CD4-positive, alpha-beta T cell treated with Interleukin-21 for 1 hour (primary cell): ENCODE measurements at places on chromosomes 2 and 18.

DNA sequence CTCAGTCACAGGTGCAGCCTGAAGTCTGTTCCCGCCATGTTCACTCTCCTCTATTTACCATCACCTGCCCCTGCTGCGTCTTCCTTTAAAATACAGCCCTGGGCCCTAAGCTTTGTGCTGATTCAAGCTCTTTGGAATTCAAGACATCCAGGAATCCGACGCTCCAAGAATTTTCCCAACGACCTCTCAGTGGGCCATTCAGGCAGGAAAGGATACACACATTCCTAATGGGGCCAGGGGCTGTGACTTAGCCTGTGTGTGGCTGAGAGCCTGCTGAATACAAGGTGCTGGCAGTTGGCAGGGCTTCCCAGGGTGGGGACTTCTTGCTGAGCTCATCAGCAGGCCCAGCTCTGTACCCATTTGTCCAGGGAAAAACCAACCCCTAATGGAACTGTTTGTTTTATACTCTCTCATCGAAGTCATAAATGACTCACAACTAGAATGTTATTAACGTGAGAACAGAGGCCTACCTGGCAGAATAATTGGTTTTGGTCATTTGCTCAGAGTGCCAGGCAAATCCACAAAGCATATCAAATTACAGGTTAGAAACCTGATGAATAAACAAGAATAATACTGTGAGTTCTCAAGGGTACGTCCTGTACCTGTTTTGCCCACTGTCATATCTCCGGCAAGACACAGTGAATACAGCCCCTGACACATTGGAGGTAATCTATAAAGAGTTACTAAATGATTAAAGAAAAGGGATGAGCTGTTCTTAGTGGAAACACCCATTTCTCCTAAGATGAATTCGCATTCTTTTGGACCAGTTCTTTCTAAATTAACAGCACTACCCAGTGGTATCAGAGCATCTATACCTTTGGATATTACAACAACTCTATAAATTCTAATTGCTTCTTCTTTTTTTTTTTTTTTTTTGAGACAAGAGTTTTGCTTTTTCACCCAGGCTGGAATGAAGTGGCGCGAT, 12.6 kb upstream of the KCMF1 start:
- no peak for DNase-seq

GRCh38 chr2:39008665-39009064, 112.2 kb downstream of the SOS1 start:
- DNase-seq, result no peak

DNA sequence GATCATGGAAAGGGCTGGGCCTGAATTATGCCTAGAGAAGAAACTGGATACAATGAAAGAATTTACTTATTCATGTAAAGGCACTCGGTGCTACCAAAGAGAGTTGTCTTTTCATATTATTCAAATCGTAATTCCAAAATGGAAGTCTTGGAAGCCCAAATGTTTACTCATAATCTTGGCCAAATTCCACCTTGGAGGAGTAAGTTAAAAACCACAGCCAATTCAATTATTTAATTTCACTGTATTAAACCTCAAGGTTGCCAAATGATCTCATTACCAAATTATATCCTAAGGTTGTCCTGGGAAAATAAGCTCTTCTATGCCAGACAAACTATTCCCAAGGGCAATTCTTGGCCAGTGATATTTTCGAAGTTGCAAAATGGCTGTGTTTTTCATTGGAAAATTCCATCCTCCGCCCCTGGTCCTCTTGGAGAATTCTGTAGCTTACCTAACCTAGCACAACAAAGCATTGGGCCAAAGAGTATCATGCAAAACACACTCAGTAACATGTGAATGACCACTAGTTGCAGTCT, 11.1 kb upstream of the VPS4B start:
- no peak for DNase-seq

DNA sequence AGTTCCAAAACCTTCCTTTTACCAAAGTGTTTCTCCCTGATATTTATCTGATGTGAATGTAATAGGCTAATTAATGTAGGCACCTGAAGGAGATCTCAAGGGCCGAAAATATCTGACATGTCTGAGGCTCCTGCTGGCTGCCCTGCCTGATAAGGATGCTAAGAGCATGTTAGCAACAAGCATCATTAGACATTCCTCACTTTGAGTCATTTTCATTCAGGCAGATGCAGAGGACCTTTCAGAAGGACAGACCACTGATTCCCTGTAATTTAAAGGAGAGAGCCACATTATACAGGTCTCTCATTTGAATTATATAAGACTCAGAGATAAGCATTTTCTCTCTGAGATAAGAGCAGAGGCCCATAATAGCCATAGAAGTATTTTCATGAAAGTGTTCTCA, 222.4 kb upstream of the NCKAP5 start:
- DNase-seq, result no peak

GRCh38 chr2:146806364-146807005, 1038.3 kb upstream of the ACVR2A start:
- no peak for DNase-seq

DNA sequence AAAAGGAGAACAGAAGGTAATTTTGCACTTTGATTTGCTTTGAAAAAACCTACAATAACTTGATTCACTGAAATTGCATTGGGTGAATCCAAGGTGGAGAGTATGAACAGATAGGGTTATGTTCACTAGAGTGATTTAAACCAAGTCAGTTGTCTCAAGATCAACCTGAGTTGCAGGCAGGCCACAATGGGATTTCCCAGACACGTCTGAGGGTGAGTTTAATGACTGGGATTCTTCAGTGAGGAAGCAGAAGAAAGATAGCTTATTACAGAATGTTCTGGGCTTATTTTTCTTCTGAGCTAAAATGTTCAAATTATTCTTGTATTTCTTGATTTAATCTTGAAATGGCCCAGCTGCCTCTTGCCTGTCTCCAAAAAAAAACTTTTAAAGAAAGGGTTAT, 20.1 kb downstream of the COL4A4 start:
- no peak for DNase-seq

- DNase-seq, result no peak
Measured at GRCh38 chr2:130892793-130893785, 56.4 kb downstream of the ARHGEF4 start.

DNA sequence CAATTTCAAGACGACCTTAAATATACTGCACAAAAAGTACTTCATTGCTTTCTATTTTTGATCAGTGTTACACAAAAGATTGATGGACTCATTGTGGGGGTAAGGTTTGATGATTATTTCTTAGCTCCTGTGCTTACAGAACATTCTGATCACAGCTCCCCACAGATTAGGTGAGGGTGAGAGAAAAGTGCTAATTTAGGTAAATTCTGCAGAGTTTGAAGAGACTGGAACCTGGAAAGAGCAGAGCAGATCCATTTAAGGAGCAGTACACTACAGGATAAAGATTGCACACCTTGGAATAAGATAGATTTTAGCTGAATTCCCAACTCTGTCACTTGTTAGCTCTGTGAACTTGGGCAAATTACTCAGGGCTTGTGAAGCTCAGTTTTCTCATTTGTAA, 291.9 kb upstream of the CDH7 start:
- DNase-seq, result no peak

DNA sequence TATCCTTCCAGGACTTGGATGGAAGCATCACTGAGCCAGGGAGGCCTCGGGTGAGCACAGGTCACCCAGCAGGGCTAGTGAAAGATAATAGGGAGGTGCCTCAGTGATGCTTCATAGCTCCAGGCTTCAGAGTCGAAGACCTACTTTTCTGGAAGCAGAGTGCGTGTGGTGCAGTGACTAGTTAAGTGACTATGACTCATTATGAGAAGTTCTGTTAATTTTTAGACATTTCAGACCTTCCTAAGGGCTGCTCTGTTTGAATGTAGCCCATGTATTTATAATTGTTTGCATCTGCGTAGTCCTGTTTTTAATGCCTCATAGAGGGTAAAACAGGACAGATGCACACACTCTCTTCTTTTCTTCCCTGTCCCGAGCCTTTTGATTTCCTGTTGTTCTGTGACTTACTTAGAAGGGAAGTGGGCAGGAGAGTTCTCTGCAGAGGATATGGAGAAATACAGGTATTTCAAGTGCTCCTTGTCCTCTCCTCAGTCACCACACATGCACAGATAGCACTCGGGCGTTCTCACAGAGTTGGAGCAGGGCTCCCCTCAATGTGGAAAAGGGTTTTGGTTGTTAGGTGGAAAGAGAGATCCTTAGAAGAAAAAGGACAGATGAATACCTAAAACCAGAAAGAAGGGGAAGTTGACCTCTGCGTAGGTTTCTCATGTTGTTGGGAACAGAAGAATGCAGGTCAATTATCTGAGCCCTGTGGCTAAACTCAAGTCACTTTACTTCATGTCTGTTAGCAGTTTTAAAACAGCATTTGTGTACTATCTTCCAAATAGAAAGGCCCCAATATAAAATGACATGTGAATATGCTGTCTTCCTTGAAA, 34.7 kb downstream of the RALB start:
- no peak for DNase-seq

- DNase-seq, result no peak
Measured at GRCh38 chr2:134142903-134143302, 111.0 kb upstream of the MGAT5 start.

GRCh38 chr18:63505566-63506335, 29.0 kb downstream of the SERPINB5 start:
- peak; percentile 12 for DNase-seq

GRCh38 chr18:55228707-55229106, 269.4 kb upstream of the CCDC68 start:
- no peak for DNase-seq

- DNase-seq, result no peak
Measured at GRCh38 chr2:179495315-179495714, 230.7 kb upstream of the SESTD1 start.

- DNase-seq, result no peak
Measured at GRCh38 chr2:42724886-42725285, 39.0 kb downstream of the OXER1 start.
